ENCODE measurements at places on chromosomes 7 and 10.

DNA sequence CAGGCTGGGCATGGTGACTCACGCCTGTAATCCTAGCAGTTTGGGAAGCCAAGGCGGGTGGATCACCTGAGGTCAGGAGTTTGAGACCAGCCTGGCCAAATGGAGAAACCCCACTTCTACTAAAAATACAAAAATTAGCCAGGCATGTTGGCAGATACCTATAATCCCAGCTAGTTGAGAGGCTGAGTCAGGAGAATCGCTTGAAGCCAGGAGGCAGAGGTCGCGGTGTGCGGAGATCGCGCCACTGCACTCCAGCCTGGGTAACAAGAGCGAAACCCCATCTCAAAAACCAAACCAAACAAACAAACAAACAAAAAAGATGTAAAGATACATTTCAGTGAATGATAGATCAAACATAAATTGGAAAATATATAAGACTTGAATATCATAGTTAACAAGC is 105.9 kb downstream of the PLPP4 start:
- DNase-seq, result no peak

GRCh38 chr10:6445671-6446316 is 134.3 kb downstream of the PRKCQ start:
- DNase-seq, result peak; percentile 62

GRCh38 chr10:15672469-15672868 is 47.3 kb downstream of the ITGA8 start:
- no peak for DNase-seq

DNA sequence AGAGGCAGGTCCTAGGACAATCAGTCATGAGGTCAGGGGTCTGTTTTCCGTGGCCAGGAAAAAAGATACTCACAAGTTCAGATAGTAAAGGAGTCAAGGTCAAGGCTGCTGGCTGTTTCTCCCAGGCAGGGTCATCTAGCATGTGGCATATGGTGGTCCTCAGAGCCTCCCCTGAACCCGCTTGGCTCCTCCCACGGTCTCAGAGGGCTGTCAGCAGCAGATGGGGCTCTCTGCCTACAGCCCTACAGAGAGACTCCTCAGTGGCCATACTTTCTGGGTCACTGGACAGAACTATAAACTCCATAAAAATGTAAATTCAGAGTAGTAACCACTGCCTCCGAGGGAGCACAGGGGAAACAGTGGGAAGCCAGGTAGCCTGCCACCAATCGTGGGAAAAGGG is 11.3 kb upstream of the DRGX start:
- no peak for DNase-seq

DNA sequence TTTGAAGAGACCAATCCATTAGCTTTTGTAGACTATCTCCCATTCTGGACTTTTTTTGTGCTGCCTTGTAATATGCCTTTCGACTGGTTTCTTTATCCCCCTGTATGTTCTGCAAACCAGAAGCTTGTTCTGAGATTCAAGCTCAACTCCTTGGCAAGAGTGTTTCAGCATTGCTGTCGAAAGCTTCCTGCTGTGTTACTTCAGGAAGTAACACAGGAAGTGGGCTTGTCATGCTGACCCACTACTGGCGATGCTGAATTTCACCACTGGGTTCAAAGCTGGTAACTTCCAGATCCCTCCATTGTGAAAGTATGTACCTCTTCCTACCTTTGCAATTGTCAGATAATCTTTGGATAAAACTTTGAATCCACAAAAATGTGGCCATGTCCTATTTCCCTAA is 57.9 kb upstream of the INSYN2A start:
- DNase-seq, result no peak

- no peak for DNase-seq
Measured at GRCh38 chr10:14605231-14605925, 169.3 kb downstream of the FAM107B start.

GRCh38 chr7:75915416-75916156 is 631 bp downstream of the POR start:
- DNase-seq, result peak; percentile 46

GRCh38 chr10:33309406-33309805 is 25.1 kb downstream of the NRP1 start:
- no peak for DNase-seq

DNA sequence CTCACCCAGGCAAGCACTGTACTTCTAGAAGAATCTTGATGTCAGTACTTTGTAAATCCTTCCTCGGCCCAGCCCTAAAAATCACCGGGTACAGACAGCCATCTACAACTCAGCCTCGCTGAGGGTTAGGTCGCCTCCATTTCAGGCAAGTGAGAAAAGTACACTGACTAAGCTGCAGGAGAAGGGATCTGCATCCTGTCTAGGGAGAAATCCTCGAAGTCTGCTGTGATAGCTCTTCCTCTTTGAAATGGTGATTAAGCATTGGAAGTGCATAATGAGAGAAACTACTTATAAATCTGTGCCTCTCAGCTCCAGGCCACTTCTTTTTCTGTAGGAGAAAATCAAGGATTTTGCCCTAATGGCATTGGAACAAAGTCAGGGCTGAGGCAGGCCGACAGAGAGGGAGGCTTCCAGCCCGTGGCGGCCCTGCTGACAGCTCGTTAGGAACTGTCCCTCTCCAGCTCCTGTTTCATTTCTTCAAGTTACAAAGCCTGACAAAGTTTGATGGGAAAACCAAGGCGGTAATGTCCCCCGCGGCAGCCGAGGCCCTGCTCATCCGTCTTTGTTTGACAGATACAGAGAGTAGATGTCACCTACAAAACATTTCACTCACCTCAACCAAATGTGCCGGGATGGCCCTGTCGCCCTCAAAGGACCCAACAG is 14.1 kb upstream of the GOT1 start:
- no peak for DNase-seq

DNA sequence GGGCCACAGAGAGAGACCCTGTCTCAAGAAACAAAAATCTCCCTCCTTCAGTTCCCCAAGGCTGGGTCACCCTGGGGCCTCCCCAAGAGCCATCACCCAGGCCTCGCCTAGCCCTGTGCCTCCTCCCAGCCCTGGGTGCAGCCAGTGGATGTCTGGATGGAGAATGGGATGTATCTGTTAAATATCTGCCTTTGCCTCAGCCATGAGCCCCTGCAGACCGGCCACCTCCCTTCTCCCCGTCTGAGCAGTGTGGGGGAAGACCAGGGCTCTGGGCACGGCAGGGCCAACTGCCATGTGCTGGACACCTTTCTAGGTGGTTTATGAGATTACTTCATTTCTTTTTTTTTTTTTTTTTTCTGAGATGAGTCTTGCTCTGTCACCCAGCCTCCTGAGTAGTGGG is 10.0 kb downstream of the ARPC1B start:
- DNase-seq, result no peak

DNA sequence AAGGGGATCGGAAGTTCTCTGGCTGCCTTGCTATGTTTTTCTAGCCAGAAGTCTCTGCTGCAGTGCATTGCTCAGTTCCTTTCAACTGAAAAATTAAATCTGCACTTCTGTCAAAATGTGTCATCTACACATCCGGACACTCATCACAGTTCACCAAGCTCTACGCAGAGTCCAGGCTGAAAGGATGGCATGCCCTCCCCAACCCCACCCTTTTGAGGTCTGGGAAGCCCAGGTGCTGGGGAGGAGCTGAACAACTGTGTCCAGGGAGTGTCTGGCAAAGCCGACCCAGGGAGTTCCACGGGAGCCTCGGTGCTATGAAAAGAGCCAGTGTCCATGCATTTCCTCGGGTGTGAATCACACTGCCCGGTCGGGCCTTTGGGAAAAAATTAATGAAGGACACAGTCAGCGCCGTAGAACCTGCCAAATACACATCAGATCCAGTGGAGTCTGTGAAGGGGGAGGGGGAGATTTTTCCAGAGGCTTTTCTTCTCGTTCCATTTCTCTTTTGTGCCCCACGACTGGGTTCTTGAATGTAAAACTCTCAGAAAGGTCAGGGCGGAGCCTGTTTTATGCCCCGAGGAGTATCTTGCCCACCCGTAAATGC is 757 bp upstream of the PALS2 start:
- DNase-seq, result peak; percentile 33

- DNase-seq, result peak; percentile 34
Measured at GRCh38 chr7:23012186-23012585, 1.7 kb downstream of the HYCC1 start.

- no peak for DNase-seq
Measured at GRCh38 chr10:23974746-23975272, 234.1 kb upstream of the KIAA1217 start.

- DNase-seq, result no peak
Measured at GRCh38 chr10:54469587-54470323, 331.3 kb downstream of the PCDH15 start.

GRCh38 chr7:154644366-154644765 is 358.6 kb downstream of the PAXIP1 start:
- no peak for DNase-seq

GRCh38 chr7:139643951-139644585 is 120.6 kb downstream of the CLEC2L start:
- DNase-seq, result no peak

DNA sequence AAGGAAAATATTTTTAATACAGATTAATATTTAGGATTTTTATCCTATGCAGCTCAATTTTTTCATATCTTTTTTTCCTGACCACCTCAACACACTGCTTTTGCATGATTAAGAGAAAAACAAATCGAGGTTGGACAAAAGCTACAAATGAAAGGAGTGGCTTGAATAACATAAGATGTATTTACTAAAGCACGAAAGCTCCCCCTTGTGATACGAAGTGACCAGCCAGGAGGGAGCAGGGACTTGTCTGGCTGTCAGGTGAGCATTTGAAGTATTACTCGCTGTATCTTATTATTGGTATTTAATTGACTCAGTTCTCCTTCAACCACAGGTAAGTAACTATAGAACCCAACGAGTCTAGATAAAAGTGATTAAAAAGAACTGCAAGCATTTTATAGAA is 265.2 kb upstream of the PHF14 start:
- peak; percentile 50 for DNase-seq

DNA sequence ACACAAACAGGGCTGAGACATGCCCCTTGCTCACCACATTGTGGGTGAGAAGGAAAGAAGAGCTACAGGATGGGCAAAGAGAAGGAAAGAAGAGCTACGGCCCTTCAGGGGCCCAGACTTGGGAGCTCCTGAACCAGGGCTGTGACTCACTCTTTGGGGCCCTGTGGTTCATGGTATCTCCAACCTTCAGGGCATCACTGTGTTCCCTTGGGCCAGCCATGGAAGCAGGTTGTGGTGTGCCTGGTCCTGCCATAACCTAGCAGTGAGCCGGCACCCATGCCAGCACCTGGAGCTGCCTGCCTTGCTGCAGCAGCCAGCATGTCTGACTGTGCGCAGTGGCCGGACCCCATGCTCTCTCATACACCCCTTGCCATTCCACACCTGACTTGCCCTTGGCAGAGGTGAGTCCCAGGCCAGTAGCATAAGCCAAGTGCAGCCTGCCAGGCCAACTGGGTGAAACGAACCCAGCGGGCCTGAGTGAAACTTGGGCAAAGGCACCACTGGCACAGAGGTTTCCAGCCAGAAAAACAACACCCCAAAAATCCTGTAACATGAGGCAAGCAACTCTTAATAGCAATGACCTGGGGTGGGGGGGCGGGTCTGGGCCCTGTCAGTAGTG is 89.0 kb upstream of the CACUL1 start:
- no peak for DNase-seq

DNA sequence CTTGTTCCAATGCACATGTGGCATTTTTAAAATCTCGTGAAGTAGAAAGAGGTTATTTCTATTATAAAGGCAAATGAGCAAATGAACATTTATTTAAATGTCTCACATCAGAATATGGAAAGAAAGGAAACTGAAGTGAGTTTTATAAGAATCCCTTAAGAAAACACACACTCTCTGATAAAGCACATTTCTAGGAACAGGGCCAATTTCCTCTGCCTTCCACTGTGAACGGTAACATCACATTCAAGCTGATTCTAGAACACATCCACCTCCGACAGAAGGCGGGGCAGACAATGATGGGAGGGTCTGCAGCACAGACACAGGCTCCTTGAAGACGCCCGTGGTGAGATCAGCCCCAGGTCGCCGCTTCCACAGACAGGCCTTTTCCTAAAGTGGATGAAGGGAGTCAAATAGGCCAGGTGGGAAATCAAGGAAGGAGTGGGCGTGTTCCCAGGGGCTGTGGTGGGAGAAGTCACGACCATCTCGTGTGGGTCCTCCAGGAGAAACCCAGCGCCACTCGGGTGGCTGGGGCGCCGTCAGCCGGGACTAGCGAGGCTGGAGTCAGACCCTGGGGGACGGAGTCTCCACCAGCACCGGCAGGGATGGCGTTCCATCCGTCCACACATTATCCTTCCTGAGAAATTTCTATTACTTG is 31.1 kb downstream of the PITRM1 start:
- DNase-seq, result no peak

DNA sequence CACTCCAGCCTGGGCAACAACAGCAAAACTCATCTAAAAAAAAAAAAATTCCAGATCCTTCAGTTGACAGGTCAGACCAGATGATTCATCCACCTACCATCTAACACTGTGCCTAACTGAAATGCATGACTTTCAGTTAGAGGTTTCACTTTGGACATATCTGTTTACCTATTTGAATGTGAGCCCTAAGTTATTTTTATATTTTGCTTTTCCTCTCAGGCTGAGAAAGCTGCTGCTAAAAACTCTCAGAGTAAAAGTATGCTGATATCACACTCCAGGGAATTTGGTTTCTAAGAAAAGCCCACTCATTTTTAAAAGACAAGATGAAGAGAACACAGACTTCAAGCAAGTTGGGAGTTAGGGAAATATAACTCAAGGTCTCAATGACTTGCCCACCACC is 126.0 kb downstream of the SGMS1 start:
- DNase-seq, result no peak

DNA sequence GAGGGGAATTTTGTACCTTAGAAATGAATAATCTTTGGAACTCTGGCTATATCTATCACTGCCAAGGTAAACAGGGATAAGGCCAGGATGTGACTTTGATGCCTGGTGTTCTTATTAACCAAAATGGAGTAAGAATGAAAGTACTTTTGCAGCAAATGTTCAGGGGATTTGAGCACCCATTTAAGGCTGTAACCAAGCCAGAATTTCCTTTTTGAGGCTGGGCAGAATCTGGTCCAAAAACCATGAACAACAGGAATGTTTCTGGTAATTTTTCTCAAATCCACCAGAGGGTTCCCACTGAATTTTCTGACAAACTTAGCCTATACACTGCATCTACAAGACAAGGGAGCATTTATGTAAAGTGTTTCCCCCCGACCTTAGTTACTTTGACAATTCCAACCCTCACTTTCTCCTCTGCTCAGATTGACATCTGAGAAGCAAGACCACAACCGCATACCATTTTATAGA is 120.6 kb downstream of the BAMBI start:
- DNase-seq, result no peak

GRCh38 chr7:154699417-154699816 is 303.5 kb downstream of the PAXIP1 start:
- no peak for DNase-seq

DNA sequence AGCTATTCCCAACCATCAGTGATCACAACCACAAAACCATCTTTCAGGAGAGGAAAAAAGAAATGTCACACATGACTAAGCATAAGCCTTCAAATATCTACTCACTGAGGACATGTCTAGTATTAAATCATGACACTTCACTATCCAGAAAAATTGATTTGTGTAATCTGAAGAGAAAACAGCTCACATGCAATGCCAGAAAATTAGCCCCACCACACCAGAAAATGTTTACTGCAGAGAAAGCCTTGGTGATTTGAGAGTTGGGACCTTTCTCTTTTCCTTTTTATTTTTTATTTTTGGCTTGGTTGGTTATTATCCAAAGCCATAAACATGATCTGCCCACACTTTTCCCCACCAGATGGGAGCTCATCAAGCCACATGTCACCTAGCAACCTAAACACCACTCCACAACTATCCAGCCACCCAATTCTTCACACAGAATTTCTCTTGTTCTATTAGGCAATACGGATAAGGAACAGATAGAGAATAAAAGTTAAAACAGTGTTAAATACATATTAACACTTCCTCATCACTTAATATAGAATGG is 3.1 kb downstream of the PARD3 start:
- DNase-seq, result no peak

Measured in D341Med (cell line).